ENCODE measurements at places on chromosomes 6 and 20. TPM values are rescaled to one million over a fixed set of nuclear protein-coding genes. Genes with fewer than 3 reads are reported as not detected.

- peak; percentile 98 for ATAC-seq
Observed at GRCh38 chr20:11906626-11907480, 10.8 kb upstream of the BTBD3 start.

The KCNS1 gene
- 0.40 TPM for total RNA-seq

The RUNX2 gene
- total RNA-seq, result 2.5 TPM

GRCh38 chr6:36455486-36456027 lies 12.8 kb downstream of the KCTD20 start:
- ATAC-seq, result peak; percentile 96

DNA sequence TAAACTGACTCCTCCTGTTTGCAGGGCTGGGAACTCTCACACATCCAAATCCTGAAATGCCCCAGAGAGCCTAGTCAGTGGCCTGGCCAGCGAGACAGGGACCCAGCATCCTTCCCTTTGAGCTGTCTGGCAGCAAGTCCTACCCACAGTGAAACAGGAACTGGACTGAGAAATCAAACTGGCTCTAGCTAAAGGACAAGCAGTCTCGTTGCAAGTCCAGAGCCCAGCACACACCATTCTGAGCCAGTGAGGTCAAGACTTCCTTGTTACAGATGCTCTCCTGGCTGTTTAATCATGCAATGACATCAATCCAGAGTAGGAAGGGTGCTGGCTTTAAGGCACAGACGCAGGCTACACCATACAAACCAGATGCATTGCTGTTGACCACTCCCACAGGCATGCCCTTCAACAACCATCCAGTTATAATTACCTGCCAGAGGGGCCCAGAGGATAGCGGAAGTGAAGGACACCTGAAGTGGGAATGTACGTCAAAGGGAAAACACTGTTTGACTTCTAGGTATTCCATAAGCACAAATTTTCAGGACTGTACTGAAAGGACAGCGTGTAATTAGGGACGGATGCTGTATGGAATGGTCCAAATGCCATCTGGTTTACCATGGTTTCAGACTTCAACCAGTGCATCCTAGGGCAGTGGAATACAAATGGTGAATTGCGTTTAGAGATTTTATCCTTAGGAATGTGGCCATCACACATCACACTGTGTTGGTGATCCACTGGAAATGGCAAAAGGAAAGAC lies 114.4 kb downstream of the SLC23A2 start:
- ATAC-seq, result no peak

- ATAC-seq, result no peak
Observed at GRCh38 chr6:115838216-115838615, 222.5 kb downstream of the FRK start.

DNA sequence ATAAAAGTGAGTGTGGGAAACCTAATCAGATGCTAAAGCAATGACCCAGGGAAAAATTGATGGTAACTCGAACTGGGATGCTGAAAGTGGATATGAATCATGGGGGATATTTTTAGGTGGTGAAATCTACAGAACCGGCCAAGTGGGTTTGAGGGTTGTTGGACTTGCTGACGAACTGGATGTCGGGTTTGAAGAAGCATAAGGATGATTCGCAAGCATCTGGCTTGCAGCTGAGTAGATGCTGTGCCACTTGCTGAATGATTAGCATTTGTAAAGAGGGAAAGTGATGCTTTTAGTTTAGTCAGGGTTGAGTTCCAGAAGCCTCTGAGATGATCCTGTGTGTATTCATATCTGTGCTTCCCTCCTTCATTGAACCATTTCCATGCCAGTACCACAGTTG lies 54.9 kb downstream of the UBR2 start:
- ATAC-seq, result no peak

DNA sequence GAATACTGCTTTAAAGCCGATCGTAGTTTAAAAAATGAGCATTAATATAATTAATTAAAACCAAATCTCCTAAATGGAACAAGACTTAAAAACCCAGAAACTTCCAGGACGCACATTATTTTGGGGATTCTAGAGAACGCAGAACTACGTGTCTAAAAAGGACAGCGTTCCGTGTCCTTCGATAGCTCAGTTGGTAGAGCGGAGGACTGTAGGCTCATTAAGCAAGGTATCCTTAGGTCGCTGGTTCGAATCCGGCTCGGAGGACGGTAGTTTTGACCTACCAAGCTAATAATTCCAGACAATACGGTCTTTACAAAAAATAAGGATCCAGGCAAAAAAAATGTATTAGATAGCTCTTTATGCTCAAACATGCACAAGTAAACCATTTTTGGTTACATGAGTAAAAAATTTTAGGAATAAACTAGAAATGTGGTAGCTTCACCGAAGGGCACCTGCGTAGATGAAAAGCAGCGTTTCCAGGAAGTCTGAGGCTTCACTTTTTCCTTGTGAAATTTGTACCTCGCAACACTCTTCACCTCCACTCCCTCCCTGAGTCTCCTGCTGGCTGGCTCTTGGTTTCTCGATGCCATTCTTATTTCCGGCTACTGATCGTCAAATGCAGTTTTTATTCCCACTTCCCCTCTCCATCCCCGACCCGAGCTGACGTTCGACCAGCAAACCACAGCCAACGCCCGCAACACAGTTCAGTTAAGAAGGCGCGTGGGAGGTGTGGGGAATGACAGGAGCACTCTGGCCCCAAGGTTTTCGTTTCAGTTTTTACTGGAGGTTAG lies 19.6 kb upstream of the ABT1 start:
- ATAC-seq, result peak; percentile 57

DNA sequence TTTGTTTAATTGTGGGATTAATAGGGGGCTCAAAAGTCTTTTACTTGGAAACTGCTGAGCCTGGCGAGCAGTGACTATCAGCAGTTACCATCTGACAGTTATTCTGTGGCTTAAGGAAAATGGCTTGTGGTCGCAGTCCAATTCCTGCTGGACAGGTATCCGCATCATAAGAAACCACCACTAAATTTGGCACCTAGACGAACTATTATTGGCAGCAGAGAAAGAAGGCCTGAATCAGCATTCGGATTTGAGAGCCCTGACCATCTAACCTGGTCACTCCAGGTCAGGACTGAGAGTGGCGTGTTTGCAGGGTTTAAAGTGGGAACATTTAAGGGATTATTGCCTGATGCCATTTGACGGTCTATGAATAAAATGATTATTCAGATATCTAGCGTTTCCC lies 146.4 kb downstream of the RPS12 start:
- no peak for ATAC-seq

- ATAC-seq, result peak; percentile 44
Observed at GRCh38 chr6:131258010-131258652, 122.9 kb downstream of the AKAP7 start.

DNA sequence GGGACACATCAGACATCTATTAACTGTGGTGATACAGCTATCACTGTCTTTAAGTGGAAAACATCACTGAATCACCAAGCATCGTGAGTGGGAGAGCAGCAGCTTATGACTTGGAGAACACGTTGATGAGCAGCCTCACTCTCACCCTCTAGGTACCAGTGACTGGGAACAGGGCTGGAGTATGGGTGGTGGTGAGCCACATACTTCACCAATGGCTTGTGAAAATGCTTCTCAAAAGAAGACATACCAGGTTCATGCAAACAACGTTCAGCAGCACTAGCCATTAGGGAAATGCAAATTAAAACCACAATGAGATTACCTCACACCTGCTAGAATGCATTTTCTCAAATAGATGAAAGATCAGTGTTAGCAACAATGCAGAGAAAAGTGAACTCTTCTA lies 25.3 kb downstream of the SNX5 start:
- no peak for ATAC-seq

The PNISR gene
- 27.7 TPM for total RNA-seq

DNA sequence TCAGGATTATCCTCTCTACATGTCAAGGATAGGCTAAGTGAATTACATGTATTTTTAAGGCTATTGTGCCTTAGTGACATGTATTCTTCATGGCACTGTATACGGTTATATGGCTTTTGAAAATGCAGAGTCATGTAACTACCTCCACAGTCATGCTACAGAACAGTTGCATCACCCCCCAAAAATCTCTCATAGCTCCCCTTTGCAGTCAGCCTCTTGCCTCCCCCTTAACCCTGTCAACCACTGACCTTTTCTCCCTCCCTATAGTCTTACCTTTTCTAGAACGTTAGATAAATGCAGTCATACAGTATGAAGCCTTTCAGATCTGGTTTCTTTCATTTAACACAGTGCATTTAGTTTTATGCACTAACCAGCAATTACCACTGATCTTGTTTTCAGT lies 10.3 kb upstream of the RNF24 start:
- ATAC-seq, result no peak

The SRSF3 gene
- total RNA-seq, result 216 TPM

DNA sequence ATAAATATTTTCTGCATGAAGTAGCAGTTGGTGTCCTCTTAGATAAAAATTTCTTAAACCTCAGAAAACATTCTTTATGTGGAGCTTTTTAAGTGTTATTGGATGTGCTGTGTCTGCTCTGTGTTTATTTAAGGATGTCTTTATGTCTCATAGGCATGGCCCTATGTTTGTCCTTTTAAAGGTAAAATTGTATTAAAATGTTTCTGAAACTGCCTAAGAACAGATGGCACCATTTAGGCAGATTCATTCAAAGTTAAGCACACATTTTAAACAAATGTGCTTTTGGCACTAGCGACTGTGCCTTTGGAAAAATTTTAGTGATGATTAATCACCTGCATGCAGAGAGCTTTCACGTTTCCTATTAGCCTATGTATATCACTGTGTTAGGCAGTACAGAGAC lies 125.2 kb downstream of the KIF6 start:
- ATAC-seq, result no peak

DNA sequence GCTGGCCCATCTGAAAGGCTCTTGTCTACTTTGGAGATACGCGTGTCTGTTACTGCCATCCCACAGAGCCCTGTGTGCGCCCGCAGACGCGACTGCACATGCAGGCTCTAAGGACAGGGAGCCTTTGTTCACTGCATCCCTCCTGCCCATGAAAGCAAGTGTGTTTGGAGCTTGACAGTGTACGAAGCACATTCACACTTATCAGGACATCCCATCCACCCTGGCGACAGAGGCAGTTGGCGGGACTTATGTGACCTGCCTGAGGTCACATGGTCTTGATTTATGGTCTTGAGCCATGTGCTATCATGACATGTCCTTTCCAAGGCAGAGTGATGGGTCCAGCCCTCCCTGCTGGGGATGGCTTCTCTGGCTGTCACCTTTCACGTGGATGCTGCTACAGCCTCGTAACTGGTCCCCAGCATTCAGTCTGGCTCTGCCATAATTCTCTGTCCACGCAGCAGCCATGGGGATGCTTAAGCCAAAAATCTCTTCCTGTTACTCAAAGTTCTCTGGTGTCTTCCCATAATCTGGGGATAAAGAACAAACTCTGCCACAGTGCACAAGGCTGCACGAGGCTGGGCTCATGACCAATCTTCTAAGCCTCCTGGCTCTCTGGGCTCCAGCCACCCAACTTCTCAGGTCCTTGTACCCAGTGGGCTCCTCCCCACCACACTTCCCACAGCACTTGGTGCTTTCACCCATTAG lies 36.3 kb upstream of the FAM83D start:
- ATAC-seq, result no peak

GRCh38 chr20:19758501-19759331 lies 658 bp downstream of the RIN2 start:
- ATAC-seq, result peak; percentile 38

DNA sequence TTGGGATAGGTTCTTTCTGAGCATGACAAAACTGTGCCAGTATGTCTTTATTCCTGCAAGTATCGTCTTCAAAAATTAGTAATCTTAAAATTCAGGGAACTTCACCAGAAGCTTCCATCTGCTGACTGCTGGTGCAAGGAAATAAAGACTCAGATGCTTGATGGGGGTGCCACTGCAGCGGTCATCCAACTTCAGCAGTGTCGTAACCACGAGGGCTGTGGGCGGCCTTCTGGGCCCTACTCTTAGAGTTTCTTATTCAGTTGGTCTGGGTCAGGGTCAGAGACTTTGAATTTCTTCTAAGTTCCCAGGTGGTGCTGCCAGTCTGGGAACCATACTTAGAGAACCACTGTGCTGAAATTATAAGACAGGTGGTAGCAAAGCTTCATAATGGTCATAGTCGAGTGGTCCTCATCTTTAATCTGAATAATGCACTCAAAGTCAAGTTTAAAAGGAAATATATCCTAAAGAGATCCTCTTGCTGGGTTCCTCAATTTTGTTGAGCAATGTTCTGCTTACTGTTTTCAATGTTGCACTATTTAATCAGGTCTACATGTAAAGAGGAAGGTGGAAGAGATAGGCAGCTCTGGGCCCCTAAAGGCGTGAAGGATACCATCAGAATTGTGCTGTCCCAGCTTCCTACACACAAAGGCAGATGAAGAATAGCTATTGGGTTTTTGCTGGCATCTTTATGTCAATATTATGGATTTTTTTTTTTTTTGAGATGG lies 165.4 kb upstream of the GMDS start:
- no peak for ATAC-seq

DNA sequence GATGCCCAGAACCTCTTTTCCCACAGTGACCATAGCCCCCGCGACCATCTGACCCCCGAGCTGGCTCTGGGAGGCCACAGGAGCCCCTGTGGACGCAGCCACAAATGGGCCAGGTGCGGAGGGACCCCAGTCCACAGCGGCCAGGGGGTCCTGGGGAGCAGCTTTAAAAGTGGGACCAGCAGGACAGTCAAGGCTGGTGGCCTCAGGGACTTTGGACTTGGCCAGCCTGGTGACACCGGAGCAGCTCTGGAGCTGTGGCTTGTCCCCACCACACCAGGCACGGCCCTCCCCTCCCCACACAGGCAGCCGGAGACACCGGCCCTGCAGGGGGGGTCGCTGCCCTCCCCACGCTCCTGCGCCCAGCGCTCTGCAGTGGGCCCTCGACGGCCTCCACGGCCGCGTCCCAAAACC lies 3.5 kb downstream of the FNDC11 start:
- ATAC-seq, result no peak

DNA sequence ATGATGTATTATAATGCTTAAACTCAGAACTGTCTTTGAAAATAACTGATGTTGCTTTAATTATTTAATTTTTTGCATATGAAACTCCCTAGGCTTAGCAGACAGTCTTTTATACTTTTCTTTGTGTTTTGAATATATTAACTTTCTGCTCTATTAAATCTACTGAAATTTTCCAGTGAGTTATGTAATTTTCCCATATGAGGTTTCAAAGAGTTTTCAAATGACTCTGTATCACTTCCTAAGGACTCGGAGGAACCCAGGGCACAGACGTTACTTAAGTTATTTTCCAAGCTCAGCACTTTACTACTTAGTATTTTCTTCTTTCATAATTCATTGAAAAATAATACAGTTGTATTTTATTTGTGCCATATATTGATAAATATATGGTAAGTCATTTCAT lies 122.6 kb downstream of the HS3ST5 start:
- no peak for ATAC-seq

The BEND6 gene
- 0.16 TPM for total RNA-seq

DNA sequence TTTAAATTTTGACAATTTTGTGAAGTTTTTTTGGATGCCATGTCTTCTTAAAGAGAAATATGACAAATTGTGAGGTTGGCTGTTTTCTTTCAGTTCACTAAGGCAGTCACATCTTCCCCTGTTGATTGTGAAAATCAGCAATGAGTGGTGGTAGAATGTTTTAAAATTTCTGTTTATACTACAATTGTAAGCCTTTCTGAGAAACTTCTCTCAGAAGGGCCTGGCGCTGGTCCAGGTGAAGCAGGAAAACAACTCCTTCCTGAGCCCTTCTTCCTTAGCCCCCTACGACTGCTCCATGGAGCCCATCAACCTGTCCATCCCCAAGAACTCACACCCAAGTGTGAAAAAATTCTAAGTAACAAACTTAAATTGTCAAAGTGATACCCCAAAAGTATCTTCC lies 80.6 kb downstream of the SSR1 start:
- no peak for ATAC-seq

- no peak for ATAC-seq
Observed at GRCh38 chr6:161882196-161882765, 608.4 kb upstream of the AGPAT4 start.

GRCh38 chr6:113825781-113826180 lies 31.4 kb upstream of the MARCKS start:
- no peak for ATAC-seq

The CD93 gene
- 7.9 TPM for total RNA-seq

The ADA gene
- total RNA-seq, result 21.8 TPM

The FAM209B gene
- 0.44 TPM for total RNA-seq

All from esophagus mucosa (tissue), 1 donor.